ENCODE measurements at places on chromosomes 12 and 14.

DNA sequence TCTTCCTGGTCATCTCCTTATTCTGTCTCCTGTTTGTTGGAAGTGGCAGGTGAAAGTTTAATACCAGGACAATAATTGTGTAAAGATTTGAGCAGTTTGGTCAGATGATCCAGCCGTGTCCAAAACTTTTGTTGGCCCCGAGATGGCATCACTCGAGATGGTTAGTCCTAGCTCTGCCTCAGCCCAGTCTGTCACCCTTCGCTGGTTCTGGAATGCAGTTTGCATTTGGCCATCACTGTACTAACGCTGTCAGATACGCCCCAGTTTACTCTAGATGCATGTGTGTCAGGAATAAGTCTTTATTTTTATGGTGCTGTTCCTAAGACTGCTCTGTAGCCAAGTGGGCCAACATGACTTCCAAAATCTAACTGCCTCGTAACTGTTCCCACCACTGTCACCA lies 79.6 kb downstream of the MOK start:
- no peak for DNase-seq

DNA sequence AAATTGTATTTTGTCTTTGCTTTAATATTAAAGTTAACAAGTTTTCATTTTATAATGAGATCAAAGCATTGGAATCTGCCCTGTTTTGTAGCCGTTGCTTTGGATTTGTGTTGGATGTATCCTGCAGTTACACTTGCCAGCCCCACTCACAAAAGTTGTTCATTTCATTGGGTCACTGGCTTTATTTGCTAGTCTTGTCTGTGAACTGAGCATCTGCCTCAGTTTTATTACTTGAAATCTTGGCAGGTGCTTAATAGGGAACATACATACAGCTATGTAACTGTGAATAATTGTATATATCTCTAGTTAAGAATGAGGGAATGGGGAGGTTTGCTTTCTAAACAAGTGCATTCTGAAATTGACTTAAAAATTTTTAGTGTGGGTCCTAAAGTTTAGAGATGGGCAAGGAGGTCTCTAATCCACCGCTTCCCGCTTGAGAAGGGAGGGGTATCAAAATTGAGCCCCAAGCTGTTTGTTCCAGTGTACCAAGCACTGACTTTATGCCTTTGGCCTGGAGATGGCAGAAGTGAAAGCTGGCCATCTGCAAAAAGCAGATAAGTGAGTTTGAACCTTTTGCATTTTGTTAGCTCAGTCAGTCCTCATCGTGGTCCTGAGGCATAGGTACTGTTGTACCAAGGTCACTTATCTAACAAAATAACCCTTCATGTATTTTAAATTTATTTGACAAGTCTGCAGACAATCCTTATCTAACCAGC lies 9.3 kb downstream of the EIF5 start:
- DNase-seq = no peak

DNA sequence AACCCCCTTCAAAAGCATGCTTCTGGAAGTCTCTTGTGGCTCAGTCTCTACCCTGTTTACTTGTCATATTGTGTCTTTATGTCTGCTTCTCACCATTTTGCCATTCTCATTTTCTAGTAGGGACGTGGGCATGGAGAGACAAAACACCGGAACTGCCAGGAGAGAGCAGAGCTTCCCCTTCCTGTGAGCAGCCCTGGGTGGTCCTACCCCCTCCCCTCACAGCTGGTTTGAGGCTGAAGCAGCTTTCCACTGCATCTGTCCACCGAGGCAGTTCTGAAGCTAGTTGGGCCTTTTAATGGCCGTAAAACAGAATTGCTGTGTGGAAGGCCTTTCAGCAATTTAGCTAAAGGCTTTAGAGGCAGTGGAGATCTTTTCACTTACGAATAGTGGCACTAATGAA lies 77.0 kb downstream of the PELI2 start:
- no peak for DNase-seq

DNA sequence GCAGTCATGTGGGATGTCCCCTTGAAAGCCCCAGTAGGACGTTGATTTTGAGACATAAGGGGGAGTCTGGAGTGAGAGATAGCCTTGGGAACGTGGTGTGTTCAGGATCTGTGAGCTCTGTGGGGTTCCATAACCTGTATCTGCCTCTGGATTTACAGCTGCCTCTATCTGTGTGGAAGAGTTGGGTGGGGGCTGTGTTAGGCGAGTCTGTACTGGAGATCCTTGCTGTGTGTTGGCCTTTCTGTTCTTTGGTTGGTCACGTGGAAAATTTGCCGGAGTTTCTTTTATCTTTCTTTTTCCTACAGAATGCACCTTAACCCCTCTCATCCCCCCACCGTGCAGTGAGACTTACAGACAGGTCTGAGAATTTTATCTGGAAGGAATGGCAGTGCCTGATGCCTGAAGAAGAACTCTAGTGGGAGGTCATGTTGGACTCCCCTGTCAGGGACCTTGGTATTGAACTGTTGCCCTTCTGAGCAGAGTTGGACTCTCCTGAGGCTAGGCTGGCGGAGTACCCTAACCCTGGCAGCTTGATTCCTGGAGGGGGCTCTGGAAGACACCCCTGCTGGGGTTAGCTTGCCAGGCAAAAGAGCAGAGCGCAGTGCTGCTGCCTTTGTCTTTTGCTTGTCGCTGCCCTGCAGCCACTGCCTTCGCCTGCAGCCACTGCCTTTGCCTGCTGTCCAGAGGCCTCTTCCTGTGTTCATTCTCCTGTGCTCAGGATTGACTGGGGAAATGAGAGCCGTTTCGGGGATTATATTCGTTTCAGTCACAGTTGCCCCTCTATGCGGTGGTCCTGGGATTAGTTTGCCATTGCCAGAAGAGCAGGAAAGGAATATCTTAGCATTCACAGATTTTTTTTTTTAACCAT lies 34.1 kb downstream of the ZNF664 start:
- DNase-seq = no peak

GRCh38 chr12:79527473-79527872 lies 163.3 kb downstream of the PAWR start:
- no peak for DNase-seq

- no peak for DNase-seq
These were observed 105.2 kb downstream of the BICD1 start for GRCh38 chr12:32211900-32212156.

DNA sequence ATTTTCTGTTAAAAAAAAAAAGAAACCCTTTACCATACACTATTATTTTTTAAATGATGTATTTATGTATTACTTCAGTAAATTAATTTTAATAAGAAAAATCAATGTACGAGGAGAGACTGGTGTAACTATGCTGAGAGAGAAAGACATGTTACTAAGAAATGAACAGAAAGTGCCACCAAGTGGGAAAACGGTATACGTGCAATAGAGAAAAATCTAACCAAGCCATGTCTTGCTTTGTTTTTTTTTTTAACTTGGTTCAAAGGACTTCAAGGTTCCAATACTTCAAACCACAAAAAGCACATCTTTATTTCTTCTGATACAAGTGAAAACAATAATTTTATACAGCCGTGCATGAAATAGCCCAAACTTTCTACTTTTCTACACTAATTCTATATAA lies 22.9 kb downstream of the NDUFA12 start:
- no peak for DNase-seq

GRCh38 chr14:71399057-71399487 lies 491.8 kb downstream of the PCNX1 start:
- no peak for DNase-seq

DNA sequence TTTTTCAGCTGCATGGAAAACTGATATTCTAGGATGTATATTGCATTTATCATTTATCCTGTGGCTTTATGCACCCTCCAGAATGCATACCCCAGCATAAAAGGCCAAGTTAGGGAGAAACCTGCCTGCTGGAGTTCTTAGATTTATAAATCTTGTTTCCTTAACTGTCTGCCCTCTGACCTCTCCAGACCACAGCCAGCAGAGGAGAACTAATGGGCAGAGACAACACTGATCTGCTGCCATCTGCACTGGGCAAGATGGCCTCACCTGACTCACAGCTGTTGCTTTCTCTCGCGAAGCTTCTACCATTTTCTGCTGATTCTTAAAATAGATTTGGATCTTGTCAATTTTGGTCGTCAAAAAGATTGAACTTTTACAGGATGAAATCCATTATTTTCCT lies 65.8 kb downstream of the PPP2R5C start:
- DNase-seq = no peak

- DNase-seq = no peak
These were observed 7.8 kb downstream of the RASAL1 start for GRCh38 chr12:113127791-113128199.

DNA sequence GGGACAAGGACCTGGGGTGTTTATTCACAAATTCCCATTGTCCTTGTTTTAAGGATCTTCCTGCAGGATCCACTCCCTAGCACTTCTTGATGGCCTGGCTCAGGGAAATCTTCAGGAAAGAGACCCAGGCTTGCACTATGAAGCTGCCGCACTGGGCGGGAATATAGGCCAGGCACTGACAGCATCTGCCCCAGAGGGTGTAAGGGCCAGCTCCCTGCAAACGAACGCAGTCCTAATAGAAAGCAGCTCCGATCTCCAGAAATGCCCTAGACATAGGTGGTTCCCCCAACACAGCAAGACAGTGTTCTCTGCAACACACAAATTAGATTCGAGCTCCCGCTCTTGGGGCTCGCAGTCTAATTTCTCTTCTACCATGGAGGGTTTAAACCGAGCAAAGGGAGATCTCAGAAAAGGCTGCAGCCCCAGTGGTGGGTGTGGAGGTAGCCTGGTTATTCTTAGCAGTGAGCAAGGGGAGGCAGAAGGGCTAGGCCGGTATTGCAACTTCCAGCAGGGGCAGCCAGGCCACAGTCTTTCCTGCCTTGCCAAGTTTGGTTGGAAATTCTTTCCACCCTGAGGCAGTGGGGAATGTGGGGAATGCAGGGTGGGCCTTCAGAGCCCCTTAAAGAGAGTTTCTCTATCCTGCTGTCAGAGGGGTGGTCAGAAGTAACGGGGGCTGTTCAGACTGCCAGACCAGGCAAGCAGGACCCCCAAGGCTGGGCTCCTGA lies 16.1 kb upstream of the WSCD2 start:
- no peak for DNase-seq

DNA sequence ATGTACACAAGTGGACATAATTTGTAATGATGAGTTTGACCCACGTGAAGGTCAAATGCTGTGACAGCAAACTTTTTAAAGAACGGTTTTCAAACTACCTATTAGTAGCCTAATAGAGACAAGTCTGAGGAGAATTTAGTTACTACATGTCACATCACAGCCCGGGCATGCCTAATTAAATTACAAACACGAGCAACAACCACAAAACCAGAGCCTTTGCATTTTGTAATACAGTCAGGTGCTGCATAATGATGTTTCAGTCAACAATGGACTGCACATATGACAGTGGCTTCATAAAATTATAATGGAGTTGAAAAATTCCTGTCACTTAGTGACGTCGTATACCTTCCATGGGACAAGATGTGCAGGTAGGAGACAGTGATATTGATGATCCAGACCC lies 274.5 kb downstream of the DACT1 start:
- no peak for DNase-seq

- no peak for DNase-seq
These were observed 1045.2 kb downstream of the FLRT2 start for GRCh38 chr14:86575141-86575540.

- no peak for DNase-seq
These were observed 2.1 kb downstream of the CBX5 start for GRCh38 chr12:54277823-54278276.

- no peak for DNase-seq
These were observed 4.7 kb downstream of the ASPG start for GRCh38 chr14:104090071-104090748.

- no peak for DNase-seq
These were observed 646.1 kb upstream of the TMEM132C start for GRCh38 chr12:127620735-127621355.

DNA sequence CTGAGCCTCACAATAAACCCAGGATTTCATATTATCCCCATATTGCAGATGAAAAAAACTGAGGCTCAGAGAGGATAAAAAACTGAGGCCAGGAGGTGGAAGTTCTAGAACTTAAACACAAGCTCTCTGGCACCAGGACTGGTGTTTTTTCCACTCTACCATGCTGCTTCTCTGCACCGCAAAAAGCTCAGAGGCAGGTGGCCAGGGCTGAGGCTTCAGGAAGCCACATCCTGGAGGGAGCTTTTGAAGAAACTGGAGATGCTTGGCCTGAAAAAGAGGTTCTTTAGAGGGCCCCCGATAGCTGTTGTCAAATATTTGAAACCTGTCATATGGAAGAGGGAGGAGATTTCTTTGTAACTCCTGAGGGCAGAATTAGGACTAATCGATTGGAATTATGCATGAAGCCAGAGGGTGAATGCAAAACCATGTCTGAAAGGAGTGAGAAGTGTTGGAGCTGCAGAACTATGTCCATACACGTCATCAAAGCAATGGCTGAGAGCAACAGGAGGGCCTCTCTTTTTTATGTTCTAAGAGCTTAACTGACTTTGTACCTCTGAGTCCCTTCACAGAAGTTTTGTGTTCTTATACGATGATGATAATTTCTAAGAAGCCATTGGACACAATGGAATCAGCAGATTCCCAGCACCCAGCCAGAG lies 448.6 kb downstream of the FUT8 start:
- DNase-seq = no peak

DNA sequence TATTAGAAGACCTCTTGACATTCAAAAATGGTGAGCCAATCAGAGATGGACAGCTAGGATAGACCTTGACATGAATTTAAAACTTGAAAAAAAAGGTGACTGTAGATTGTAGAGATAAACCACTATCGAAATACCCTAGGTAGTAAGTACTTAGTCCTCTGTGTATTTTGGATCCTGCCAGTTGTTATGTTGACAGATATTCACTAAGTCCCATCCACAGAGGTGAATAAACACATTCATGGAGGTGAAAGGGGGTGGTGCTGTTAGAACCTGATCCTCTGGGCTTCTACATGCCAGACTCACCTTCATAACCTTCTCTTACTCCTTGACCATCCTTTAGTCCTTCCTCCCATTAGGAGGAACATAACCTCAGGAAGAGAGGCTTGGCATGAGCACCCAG lies 72.3 kb downstream of the OTX2 start:
- no peak for DNase-seq

DNA sequence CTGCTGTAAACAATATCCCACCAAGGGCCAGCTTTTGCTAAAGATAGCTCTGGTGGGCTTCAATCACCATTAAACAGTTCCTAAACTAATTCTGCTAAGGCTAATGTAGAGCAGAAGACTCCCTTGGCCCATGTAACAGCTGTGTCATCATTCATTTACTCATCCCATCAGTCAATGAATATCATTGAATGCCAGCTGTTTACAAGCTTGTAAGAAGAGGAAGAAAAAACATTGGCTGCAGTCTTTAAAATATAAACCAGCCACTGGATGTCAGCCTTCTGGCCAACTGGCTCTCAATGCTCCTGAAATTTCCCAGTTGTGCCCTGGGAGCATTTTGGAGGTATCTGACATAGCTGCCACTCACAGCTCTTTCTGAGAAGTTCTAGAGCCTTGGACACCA lies 18.0 kb upstream of the MAP3K9 start:
- no peak for DNase-seq
